ENCODE measurements at places on chromosomes 3 and 15.
A peak's percentile ranks its signal among the peaks of the same experiment; 100 is the strongest.

DNA sequence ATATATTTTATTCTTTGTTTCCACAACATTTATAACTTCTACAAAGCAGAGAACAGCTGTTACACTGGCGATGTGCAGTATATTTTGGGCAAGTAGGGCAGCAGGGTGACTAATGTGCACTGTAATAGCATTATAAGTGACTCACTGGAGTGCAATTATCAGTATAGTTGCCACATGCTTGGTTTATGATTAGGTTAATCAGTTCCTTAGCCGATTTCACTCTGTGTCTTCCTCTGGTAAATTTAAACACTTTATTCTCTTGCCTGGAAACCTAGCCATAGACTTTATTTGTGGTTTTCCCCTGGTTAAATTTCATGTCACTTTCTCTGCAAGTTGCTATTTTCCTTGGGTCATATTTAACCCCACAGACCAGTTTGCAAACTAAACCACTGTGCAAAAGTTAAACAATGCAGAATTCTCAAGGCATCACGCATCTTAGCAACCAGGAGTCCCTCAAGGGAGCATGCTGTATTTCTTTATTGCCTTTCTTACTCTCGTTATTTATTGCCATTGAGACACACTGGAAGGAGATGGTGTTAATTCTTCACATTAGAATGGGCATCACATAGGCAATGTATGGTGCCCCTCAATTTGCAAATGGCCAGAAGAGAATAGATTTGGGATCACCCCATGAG, 690.2 kb upstream of the DPPA4 start:
- DNase-seq: no peak

- no peak for DNase-seq
Measured at GRCh38 chr3:195462308-195462610, 19.4 kb upstream of the ACAP2 start.

DNA sequence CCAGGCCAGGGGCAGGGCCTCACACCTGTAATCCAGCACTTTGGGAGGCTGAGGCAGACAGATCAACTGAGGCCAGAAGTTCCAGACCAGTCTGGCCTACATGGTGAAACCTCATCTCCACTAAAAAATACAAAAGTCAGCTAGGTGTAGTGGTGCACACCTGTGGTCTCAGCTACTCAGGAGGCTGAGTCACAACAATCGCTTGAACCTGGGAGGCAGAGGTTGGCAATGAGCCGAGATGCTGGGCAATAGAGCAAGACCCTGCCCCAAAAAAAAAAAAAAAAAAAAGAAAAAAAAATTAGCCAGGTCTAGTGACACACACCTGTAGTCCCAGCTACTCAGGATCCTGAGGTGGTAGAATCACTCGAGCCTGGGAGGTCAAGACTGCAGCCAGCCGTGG, 18.8 kb downstream of the MYO9A start:
- DNase-seq: no peak

- DNase-seq: peak; percentile 7
Measured at GRCh38 chr3:144636833-144637232, 665.2 kb downstream of the DIPK2A start.

DNA sequence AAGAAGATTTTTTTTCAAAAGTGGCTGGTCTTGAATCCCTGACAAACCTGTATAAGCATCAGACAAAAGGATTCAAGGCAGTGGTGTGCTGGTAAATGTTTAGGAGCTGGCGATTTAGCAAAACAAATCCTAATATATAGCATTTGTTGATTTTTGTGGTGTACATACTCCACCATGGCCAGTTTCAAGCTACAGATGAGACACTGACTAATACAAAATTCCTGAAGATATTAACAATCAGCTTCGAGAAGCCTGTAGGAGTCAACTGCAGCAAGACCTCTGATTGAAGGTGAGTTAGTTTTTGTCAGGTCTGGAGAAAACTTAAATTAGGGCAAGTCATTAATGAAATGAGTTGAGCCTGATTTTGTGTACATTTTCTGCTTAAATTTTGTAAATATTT, 6.7 kb downstream of the STRIT1 start:
- no peak for DNase-seq

DNA sequence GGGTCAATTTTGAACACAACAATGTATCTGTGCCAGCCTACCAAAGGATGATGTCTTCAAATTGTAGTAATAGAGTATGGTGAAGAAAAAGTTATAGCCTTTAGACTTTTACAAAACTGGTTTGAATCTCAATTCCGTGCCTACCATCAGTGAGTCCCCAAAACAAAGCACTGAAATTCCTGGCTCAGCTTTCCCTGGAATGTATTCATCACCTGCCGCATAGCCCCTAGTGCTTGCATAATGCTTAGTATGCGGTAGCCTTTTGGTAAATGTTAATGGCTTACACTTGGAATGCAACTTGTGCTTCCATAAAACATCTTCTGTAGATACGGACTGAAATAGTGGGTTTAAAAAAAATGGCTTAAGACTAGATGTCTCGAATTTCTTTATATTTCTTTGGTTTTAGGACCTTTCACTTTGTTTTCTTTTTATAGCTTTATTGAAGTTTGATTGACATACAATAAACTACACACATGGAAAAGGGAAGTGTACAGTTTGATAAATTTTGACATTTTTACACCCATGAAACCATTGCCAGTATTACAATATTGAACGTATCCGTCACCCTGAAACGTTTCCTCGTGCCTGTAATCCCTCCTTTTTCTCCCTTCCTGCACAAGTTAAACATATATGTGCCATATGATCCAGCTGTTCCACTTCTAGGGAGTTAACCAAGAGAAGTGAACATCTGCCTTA, 12.1 kb downstream of the SACM1L start:
- no peak for DNase-seq

DNA sequence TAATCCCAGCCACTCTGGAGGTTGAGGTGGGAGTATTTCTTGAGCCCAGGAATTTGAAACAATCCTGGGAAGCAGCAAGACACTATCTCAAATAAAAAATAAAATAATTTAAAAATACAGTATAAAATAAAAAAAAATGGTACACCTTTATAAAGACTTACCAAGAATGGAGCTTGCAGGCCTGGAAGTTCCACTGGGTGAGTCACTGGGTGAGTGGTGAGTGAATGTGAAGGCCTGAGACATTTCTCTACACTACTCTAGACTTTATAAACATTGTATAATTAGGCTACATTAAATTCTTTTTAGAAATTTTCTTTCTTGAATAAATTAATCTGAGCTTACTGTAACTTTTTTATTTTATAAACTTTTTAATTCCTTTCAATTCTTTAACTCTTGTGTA, 609.1 kb upstream of the BCHE start:
- no peak for DNase-seq

DNA sequence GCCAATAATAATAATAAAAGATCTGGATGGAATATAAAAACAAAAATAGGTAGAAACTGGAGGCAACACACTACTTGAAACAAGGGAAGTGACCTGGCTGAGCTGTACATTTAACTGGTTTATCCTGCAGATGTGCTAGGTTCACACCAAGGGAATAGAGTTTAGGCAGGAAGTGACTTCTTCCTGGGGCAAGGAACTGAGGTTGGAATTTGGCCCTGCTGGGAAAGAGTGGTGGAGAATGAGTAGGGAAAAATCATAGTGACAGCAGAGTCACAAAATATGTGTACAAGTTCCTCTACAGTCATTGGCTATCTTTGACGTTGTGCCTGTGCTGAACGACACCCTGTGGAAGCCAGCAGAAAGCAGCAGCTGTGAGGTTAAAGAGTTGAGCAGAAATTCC, 44.1 kb downstream of the ARHGAP11B start:
- DNase-seq: no peak

- DNase-seq: no peak
Measured at GRCh38 chr3:70703305-70704102, 391.1 kb upstream of the MDFIC2 start.

- peak; percentile 13 for DNase-seq
Measured at GRCh38 chr3:47617086-47618010, 38.7 kb upstream of the CSPG5 start.

DNA sequence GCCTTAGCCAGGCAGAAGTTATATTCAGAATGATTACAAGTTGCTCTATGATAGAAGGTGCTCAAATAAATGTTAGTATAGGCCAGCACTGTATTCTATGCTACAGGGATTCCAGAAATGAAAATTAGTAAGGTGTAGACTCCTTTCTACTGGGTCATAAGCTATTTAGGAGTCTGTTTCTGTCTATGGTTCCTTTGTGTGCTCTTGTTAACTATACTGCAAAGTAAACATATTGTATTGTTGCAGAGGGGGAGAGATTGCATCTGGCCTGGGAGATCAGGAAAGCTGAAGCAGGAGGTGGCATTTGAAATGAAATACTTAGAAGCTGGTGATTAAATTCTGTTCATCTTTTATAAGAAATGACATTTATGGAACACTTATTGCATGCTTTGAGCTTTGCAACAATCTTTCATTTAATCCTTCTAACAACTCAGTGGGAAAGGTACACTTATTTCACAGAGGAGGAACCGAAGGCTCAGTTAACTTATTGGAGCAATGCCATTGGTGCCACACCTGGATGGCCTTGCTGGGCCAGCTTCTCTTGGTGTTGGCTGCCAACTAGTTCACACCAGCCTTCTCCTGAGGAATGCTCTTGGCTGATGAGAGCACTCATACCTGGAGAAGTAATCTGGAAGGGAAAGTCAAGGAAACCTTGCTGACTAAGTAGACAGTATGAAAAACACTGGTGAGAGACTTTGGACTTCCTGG, 39.1 kb downstream of the ABHD5 start:
- DNase-seq: no peak

DNA sequence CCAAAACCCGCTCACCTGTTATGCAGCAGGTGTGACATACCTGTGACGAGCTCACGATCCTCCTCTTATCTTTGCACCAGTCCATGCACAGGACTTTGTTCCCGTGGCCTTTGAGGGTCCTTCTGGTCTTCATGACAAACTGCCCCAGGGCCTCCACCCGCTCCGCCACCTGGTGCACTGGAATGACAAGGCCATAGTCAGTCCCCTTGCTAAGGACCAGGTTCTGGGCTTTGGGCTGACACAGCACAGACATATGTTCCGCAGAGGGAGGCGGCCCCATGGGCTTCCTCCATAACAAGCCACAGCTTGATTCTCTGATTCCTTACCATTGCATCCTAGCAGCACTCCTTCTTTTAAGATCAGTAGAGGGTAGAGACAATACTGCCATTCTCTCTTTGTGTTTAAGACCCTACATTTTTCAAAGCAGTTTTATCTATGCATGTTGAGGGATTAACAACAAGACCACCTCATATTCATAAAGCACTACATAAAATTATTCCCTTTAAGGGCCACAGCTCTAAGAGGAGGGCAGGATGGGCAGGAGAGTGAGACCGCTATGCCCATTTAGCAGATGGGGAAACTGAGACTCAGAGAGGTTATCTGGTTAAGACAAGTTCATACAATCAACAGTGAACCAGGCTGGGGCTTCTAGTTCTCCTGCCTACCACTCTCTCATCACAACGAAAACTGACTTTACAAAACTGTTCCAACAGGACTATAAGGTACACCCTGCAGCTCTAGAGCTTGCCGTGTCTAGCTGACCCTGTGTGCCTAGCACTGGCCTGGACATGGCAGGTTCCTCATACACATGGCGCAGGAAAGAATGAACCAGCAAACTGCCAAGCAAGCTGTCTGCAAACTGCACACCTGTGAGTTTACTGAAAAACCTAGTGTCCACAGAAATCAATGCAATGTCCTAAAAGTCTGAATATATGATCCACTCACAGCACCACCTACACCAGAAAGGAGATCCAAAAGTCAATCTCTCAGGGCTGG, 37.0 kb downstream of the GNB5 start:
- no peak for DNase-seq

DNA sequence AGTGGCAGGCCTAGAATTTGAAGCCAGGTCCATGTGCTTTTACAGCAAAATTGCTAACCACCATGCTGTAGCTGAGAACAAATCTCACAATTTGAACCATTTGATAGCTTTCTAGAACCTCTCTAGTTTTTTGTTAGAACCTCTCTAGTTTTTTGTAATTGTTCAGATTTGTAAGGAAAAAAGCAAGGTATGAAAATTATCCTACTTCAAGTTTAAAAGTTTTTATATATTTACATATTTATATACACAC, 9.8 kb downstream of the GXYLT2 start:
- DNase-seq: no peak

GRCh38 chr3:111238885-111239284, 167.3 kb downstream of the NECTIN3 start:
- DNase-seq: no peak

GRCh38 chr15:36177590-36178302, 401.7 kb upstream of the CDIN1 start:
- no peak for DNase-seq

GRCh38 chr3:141853081-141853601, 23.3 kb upstream of the ATP1B3 start:
- no peak for DNase-seq

GRCh38 chr15:98039596-98039995, 79.1 kb downstream of the ARRDC4 start:
- no peak for DNase-seq

DNA sequence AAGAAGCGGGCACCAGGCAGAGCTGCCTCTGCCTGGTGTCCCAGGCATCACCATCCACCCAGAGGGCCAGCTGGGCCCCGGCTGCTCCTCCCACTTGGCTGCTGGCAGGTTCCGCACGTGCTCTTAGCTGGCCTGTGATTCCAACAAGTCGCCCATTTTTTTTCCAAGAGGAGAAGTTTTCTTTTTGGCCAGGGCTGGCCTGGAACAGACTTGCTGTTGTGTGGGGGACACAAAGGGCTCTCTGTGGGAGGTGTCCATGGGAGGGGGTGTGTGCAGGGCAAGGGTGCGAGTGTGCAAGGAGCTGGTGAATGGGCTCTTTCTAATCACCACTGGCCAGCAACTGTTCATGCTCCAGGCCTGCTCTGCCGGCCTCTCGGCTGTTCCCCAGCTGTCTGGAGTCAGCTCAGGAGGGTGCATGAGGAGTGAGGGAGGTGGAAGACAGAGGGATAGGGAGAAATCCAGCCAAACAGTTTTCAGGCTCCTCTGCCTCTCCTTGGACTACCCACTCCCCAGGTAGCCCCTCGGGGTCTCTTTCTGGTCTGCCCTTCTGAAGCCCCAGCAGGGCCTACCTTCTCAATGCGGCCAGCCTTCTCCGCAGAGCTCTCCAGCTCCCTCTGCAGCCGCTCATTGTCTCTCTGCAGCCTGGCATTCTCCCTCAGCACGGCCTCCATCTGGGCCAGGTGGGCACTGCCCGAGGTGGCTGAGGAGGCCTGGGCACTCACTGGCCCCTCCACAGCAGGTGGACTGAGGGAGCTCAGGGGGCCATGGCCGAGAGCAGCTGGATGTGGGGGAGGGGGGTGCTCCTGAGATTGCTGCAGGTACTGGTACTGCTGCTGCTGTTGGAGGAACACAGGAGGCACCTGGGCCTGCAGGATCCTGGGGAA, 7.1 kb downstream of the AMOTL2 start:
- DNase-seq: no peak

GRCh38 chr3:14884665-14885064, 62.7 kb upstream of the NR2C2 start:
- peak; percentile 66 for DNase-seq

DNA sequence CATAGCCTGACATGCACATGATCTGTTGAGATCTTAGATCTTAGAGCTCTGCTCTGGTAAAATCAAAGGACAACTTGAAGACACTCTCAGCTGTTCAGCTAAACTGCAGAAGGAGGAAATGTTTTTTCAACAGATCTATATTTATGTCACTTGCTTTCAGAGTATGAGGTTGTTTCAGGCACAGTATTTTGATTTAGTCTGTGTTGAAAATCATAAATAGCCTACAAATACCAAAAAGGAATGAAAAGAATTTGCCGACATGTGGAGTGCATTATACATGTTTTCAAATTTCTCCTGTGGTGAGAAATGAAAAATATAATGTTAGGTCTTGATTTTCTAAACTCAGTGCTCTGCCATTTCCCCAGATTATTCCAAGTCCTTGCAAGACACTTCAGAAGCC, 1118.4 kb downstream of the TBL1XR1 start:
- DNase-seq: no peak

GRCh38 chr3:157573281-157573680, 70.1 kb upstream of the VEPH1 start:
- DNase-seq: no peak

All from SW480 (cell line).